ENCODE measurements at places on chromosomes 4 and X.

DNA sequence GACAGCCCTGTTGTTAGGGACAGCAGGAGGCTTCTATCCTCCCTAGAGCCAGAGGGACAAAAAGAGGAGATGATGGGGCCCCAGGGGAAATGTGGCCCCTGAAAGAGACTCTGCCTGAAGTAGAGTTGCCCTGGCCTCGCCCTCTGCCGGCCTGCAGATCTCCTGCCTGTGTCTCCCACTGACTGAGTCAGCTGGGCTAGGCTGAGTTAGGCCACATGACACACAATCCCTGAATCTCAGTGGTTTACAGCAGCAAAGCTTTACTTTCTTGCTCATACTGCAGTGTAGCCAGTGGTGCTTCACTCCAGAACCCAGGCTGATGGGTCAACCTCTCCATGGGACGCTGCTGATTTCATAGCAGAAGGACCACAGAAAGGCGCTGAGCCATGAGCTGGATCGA, 23.5 kb downstream of the DRD5 start:
- DNase-seq, result no peak

GRCh38 chr4:132063829-132064228, 1085.3 kb upstream of the PCDH10 start:
- DNase-seq, result no peak

- DNase-seq, result no peak
These were observed 58.5 kb downstream of the ANTXR2 start for GRCh38 chr4:80014531-80014930.

DNA sequence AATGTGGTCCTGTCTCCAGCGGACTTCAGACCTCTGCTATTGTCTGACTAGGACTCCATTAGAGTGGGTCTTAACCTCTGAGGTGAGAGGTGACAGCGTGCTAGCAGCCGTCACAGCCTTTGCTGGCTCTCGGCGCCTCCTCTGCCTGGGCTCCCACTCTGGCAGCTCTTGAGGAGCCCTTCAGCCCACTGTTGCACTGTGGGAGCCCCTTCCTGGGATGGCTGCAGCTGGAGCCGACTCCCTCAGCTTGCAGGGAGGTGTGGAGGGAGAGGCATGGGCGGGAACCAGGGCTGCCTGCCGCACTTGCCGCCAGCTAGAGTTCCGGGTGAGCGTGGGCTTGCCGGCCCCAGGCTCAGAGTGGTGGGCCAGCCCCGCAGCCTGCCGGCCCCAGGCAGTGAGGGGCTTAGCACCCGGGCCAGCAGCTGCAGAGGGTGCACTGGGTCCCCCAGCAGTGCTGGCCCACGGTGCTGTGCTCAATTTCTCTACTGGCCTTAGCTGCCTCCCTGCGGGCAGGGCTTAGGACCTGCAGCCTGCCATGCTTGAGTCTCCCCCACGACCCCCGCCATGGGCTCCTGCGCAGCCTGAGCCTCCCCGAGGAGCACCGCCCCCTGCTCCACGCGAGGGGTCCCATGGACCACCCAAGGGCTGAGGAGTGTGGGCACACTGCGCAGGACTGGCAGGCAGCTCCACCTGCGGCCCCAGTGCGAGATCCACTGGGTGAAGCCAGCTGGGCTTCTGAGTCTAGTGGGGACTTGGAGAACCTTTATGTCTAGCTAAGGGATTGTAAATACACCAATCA, 163.4 kb upstream of the ITM2A start:
- no peak for DNase-seq

DNA sequence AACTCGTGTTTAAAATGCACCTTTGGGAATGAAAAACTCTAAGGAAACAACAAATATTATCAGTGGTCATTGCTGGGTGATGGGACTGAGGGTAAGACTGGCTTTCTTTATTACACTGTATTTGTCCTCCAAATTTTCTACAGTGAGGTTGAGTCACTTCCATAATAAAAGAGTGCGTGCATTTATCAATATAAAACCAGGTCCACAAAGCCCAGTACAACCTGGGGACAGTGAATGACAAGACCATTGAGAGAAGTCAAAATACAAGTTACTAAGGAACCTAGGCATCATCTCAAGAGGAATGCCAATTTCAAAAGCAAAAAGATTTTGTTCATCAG, 76.4 kb downstream of the MAGED4 start:
- no peak for DNase-seq

DNA sequence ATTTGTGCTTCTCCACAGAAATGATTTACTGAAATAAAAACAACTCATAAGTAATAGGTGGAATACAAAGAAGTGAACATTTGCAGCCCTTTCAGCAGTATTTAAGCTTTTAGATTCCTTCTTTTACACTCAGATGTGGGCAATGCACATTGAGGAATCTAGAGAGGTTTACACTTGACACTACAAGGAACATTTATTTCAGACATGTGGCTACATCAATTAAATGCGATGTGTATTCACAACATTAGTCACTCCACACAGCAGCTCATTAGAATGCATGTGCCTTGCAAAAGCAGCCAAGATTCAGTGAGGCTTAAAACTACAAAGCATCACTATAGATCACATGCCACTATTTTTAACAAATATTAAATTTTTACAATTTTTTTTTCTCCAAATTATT, 480.7 kb downstream of the INPP4B start:
- DNase-seq, result no peak

DNA sequence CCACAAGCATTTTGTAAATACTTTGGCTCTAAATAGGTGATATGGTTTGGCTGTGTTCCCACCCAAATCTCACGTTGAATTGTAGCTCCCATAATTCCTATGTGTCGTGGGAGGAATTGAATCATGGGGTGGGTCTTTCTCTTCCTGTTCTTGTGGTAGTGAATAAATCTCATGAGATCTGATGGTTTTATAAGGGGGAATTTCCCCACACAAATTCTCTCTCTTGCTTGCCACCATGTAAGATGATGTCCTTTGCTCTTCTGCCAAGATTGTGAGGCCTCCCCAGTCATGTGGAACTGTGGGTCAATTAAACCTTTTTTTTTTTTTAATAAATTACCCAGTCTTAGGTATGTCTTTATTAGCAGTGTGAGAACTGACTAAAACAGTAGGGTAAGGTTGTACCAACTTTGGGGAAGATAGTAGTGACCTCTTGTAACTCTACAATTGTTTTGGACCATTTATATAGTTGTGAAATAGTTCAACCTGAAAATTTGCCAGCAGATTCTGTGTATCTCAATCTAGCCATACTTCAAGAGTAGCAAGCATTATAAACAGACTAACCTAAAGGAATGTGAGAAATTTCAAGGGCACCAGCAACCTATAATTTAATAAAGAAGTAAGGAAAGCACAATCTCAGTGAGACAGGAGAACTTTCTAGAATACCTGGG, 727.8 kb downstream of the GRID2 start:
- DNase-seq, result no peak

- no peak for DNase-seq
These were observed 104.3 kb downstream of the USP46 start for GRCh38 chr4:52554612-52555355.

- DNase-seq, result no peak
These were observed 144.7 kb upstream of the ITM2A start for GRCh38 chrX:79511799-79512198.

- peak; percentile 40 for DNase-seq
These were observed 16.1 kb downstream of the RNF4 start for GRCh38 chr4:2484993-2485392.

GRCh38 chr4:13830449-13830848, 202.9 kb upstream of the BOD1L1 start:
- no peak for DNase-seq

- DNase-seq, result no peak
These were observed 380.8 kb downstream of the SPRY1 start for GRCh38 chr4:123777373-123777772.

DNA sequence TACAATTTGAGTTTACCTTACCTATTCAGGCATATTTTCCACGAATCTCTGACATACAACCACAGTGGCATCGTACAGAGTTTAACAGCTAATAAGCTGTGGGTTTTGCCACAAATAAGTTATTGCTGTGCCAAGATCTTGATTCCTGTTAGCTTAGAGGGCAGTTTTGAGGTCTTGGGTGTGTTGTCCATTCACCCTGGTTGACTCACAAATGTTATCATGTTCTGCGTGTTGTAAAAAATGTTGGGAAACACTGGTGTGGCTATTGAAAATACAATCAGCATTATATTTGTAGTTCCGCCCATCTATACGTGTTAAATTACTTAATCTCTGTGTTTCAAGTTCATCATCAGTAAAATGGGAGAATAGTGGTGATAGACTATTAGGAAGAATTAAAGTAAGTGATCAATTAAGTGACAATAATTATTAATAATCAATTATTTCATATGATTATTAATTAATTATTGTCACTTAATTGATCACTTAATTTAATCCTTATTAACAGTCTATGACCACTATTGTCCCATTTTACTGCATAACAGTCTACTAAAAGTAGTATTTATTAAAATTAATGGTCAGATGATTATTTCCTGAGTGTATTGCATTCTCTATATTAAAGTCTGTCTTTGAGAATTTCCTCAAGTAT, 96.3 kb downstream of the TMA16 start:
- no peak for DNase-seq

GRCh38 chr4:74446896-74447295, 2.0 kb downstream of the AREG start:
- no peak for DNase-seq

DNA sequence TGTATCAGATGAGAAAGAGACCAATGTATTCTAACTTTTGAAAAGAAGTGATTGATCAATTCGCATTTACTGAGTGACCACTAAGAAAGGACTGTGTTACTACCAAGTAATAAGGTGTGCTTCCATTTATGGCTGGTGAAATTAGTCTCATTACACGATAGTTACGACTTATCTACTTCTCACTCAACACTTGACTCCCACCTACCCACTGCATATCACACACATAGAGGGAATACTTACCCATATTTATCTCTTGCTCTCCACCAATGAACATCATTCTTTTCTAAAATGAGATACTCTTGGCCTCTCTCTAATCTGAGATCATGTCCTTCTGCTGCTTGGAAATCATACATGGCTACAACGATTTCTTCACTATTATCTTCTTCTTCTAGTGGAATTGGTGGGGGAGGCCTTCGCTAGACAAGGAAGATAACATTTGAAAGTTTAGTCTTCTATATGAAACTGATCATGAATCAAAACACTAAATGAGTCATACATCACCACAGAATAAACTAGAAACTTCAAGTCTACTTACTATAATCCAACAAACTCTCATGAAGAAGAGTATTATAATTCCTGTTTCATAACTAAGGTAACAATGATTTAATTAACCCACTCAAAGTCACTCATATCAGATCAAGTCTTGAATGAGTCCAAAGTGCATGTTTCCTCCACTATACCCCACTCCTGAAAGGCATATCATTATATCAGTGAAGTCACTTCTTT, 33.7 kb upstream of the TXK start:
- no peak for DNase-seq

DNA sequence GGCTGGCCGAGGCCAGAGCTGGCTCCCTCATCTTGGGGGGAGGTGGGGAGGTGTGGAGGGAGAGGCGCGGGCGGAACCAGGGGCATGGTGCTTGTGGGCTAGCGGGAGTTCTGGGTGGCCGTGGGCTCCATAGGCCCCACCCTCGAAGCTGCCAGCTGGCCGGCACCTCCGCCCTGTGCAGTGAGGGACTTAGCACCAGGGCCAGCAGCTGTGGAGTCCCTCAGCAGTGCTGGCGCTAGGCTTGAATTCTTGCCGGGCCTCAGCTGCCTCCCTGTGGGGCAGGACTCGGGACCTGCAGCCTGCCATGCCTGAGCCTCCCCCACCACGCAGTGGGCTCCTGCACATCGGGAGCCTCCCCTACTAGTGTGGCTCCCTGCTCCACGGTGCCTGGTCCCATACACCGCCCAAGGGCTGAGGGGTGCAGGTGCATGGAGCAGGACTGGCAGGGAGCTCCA, 603.3 kb downstream of the PCDH18 start:
- DNase-seq, result no peak

GRCh38 chr4:154872198-154872597, 91.1 kb downstream of the RBM46 start:
- DNase-seq, result no peak

DNA sequence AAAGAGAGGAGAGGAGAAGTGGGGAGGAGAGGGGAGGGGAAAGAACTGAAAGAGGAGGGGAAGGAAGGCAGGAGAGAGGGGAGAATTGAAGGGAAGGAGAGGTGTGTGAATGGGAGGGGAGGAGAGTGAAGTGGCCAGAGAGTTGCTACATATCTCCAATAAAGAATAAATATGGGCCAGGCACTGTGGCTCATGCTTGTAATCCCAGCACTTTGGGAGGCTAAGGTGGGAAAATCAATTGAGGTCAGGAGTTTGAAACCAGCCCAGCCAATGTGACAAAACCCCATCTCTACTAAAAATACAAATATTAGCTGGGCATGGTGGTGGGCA, 482.4 kb downstream of the NAF1 start:
- DNase-seq, result no peak

DNA sequence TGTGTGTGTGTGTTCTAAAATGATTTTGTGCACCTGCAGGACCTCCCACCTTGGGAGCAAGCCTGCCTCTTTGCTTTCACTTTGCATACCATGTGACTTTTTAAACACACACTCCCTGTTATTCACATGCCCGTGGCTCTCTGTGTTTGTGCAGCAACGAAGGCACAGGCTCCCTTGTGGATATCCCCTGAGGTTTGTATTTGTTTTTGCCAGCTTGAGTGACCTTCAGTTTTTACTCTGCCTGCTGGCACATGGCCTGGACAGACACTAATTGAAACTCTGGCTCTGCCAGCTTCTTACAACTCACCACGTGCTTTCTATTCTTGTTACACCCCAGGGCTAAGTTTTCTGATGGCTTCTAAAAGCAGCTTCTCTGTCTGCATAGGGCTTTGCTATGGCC, 885.8 kb downstream of the SH3BGRL start:
- no peak for DNase-seq

GRCh38 chrX:16347968-16348670, 180.8 kb downstream of the MAGEB17 start:
- DNase-seq, result no peak

DNA sequence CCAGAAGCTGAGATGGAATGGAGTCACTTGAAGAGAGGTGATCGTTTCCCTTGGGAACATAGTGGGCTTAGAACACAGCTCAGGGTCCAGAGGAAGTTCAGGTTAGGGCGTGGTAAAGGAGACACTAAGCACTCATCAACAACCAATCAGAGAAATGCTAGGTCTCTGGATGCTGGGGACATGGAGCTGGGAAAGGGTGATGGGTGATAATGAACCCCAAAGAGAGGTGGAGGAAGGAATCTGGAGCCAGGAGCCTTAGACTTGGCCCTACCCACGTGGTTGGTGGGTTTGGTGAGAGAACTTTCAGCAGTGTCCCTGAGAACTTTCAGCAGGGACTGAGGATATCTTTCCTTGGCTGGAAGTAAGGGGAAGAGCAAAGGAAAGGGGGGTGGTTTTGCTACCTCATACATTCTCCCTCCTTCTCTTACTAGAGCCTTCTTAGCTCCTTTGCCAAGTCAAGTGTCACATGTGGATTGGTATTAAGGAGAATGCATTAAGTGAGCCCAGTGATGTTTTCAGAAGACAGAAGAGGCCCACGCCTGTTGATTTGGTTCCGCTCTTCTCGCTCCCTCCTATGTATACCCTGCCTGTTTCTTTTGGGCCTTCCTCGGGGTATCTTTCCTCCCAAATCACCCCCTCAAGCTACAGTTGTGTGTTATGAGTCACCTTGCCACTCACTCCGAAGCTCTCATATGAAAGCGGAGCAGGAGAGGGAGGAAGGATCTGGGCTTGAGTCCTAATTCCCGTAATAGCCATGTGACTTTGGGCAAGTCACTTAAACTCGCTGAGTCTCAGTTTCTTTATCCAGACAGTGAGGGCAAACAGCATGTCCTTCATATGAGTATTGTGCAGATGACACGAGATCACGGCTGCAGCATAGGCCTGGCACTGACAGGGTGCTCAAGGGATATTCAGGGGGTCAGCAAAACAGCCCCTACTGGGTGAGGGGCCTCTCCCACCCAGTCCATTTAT, 63.1 kb downstream of the TSC22D3 start:
- no peak for DNase-seq

Data from stimulated activated CD8-positive, alpha-beta memory T cell treated with anti-CD3 and anti-CD28 coated beads, Interleukin-15, amount 100 ng/mL, for 48 hours (primary cell).